Ureter (tissue), 1 donor: ENCODE measurements at places on chromosomes 13 and 19. TPM values are rescaled to one million over a fixed set of nuclear protein-coding genes. Genes with fewer than 3 reads are reported as not detected.

- no peak for DNase-seq
Observed at GRCh38 chr19:3098141-3098514, 4.0 kb downstream of the GNA11 start.

- no peak for DNase-seq
Observed at GRCh38 chr19:36686365-36687213, 823 bp upstream of the ZNF567 start.

- peak; percentile 91 for DNase-seq
Observed at GRCh38 chr13:110869805-110870706, 44.8 kb downstream of the ANKRD10 start.

DNA sequence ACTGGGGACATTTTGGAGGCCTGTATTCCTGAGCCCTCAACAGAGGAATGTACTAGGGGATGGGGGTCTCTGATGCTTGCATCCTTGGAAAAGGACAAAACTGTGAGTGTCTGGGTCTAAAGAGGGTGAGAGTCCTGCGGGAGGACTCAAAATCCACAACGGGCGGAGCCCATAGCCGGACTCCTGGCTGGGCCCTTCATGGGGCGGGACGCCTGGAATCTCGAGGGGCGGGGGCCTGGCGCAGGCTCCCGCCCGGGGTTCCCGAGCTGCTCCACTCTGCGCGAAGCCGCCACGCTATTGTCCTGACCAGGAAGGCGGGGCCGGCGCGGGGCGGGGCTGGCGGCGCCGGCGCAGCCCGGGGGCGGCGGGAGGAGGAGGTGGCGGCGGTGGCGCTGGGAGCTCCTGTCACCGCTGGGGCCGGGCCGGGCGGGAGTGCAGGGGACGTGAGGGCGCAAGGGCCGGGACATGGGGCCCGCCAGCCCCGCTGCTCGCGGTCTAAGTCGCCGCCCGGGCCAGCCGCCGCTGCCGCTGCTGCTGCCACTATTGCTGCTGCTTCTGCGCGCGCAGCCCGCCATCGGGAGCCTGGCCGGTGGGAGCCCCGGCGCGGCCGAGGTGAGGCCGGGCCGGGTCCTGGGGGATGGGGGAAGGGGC lies at the start of gene APLP1:
Gene APLP1 (plus strand): TSS at position 403 of the 651 bp plus-strand sequence. CDS start 63 bp downstream, at position 466.
- DNase-seq = peak; percentile 59

DNA sequence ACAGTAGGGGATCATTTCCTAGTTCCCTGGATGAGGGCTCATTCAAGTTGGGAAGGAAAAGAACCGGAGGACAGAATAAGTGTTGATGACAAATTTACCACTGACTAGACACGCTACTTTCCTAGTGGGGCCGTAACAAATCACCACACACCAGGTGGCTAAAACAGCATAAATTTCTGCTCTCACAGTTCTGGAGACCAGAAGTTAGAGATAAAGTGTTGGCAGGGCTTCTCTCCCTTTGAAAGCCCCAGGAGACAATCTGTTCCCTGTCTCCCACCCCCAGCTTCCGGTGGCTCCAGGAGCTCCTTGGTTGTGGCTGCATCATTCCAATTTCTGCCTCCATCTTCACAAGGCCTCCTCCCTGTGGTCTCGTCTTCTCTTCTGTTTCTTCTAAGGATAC lies 65.4 kb upstream of the ARGLU1 start:
- DNase-seq = no peak

The SWSAP1 gene
- total RNA-seq = 4.3 TPM

The CLEC17A gene
- total RNA-seq = 0.26 TPM

GRCh38 chr13:70042193-70042592 lies 65.4 kb upstream of the ATXN8OS start:
- no peak for DNase-seq

The SPACA4 gene
- total RNA-seq = not detected

DNA sequence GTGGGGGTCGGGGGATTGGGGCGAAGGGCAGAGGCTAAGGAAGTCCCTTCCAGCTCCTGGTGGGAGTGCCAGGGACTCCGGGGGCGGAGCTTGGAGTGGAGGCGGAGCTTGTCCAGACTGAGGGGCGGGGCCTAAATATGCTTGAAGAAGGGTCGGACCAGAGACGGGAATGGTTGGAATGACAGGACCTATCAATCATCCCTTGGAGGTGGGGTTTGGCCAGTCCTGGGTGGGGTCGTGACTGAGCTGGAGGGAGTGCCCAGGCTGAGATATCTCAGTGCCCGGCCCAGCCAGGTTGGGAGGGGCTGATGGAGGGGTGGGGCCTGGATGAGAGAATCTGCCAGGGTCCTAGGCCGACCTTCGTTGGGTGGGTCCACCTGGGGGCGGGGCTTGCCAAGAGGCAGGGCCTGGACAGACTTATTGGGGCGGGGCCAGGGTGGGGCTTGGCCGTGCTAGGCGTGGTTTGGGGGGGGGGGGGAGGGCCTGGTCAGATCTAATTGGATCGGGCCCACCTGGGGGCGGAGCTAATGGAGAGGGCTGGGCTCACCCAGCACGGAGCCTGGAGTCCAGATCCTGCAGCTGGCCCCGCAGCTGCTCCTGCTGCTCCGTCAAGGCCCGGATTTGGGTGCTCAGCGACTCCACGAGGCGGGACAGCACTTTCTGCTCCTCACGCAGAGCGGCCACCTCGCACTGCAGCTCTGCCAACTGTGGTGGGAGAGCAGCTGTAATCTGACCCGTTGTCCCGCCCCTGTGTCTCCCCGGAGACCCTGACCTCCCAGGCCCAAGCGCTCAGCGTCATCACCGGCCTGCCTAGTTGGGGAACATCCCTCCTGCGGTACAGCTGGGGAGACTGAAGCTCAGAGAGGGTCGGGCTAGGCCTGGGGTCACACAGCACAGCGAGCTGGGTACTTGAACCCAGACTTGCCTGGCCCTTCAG lies 2.6 kb upstream of the WIZ start:
- DNase-seq = peak; percentile 91

DNA sequence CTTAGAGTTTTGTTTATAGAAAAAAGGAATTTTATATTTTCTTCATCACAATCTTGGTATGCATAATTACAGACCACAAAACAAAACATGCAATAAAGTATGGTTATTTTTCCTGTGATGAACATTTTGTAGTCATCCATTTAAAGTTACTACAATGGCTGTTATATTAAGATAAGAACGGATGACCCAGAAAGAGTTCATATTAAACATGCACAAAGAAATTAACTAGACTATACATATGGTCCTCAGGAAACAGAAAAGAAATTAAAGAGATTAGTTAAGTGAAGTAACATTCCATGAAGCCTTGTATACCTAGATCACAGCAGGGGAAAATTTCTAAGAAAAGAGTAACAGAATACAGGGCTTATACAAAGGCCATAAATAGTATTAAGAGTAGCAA lies 36.8 kb downstream of the RBM26 start:
- DNase-seq = no peak

- no peak for DNase-seq
Observed at GRCh38 chr13:66076417-66076816, 1153.7 kb downstream of the PCDH9 start.

GRCh38 chr13:85140192-85140591 lies 659.0 kb downstream of the SLITRK6 start:
- DNase-seq = no peak
